ENCODE measurements at places on chromosomes 5 and 9.

DNA sequence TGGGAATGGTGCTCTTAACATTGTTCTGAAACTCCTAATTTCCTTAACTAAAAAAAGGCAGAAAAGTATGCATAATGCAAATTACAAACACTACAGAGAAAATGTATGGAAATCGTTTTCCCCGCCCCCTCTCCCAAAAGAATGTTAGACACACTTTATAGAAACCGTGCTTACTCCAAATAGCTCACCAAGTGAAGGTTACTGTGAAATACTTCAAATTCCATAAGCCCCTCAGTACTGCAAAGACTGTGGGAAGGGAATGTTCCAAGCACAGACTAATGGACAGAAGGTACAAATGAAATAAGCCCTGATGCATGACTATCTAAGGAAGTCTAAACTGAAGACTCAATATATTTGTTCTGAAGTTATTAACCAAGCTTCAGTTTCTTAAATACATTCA is 12.5 kb downstream of the MAPKAP1 start:
- DNase-seq: no peak

GRCh38 chr5:125199968-125200865 is 453.8 kb upstream of the ZNF608 start:
- DNase-seq: no peak

GRCh38 chr5:54455413-54456157 is at the start of gene HSPB3:
HSPB3 (plus strand) TSS chr5:54455699; CDS start chr5:54455790, 91 bp downstream.
- DNase-seq: peak; percentile 18

GRCh38 chr9:16787724-16788123 is 82.7 kb downstream of the BNC2 start:
- peak; percentile 79 for DNase-seq

GRCh38 chr9:97907046-97907445 is 15.3 kb downstream of the TRMO start:
- DNase-seq: no peak

DNA sequence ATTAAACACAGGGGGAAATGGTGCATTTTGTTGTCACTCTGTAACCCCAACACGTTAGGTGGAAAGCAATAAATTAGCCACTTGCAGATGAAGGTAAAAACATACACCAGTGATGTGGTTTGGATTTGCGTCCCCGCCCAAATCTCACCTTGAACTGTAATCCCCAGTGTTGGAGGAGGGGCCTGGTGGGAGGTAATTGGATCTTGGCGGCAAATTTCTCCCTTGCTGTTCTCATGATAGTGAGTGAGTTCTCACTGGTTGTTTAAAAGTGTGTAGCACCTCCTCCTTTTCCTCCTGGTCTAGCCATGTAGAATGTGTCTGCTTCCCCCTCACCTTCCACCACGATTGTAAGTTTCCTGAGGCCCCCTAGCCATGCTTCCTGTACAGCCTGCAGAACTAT is 17.2 kb downstream of the EPB41L4A start:
- no peak for DNase-seq

GRCh38 chr5:45639040-45639439 is 57.1 kb downstream of the HCN1 start:
- DNase-seq: peak; percentile 0

- peak; percentile 63 for DNase-seq
Observed at GRCh38 chr5:142862594-142862993, 92.4 kb downstream of the ARHGAP26 start.

Measured in fibroblast of mammary gland (primary cell).